ENCODE measurements at places on chromosomes 7 and 10. TPM values are rescaled to one million over a fixed set of nuclear protein-coding genes. Genes with fewer than 3 reads are reported as not detected.

GRCh38 chr10:100615241-100615640 is 79.5 kb downstream of the HIF1AN start:
- DNase-seq: no peak

- no peak for DNase-seq
These were observed 48.4 kb downstream of the PRR15 start for GRCh38 chr7:29611941-29612544.

DNA sequence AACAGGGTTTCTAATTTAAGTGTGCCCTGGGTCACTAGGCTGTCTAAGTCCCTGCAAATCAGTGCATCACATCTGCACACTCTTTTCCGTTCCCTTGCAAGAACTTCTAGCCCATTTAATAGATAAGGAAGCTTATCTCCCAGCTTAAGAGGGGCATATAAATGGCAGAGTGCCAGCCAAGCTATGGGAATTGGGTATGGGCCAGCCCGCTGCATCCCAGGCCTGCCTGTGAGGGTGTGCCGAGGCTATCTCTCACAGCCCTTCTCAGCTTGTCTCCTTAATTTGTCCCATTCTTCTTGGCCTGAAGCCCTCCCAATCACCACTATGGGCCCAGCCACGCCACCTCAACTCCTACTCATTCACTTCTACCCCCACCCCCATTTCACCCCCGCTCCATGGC is 14.7 kb downstream of the AQP1 start:
- no peak for DNase-seq

GRCh38 chr10:77385315-77385714 is 252.3 kb downstream of the KCNMA1 start:
- DNase-seq: no peak

DNA sequence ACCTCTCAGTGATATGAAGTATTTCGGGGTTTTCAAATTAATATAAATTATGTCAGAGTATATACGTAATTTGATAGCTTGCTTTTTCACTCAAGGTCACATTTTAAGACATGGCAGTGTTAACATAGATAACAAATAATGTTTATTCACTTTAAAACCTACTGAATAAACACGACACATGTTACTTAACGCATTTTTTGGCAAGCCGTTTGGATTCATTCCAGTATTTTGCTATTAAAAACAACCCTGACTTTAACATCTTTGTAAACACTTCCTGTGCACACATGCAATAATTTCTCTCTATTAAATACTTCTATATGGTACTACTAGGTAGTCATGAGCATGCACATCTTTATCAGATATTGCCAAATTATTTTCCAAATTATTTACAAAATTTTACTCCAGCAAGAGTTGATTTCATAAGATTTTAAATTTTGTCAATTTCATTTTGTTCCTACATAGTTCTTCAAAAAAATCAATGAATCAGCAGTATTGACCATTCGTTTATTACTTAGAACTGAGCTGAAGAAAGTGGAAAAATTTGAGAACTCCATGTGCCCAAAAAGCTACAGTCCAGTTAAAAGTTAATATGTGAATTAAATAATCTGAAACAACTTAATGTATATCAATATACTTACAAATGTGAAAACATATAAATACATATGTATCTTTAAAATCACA is 26.8 kb upstream of the THSD7A start:
- no peak for DNase-seq

DNA sequence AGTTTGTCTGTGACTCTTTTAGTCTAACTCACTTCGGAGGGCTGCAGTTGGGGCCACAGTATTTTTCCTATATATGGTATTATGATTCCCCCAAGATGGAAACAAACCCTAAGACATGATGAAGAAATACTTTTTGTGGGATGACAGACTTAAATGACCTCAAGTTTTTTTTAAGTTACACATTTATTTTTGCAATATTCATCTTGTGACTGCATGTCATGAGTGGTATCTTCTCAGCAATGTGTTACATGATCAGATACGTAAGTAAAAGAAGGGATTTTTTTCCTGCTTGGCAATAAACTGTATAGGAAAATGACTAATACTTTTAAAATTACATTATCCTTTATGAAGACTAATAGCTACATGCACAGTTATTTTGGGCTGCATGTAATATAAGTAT is 57.8 kb downstream of the OR13A1 start:
- DNase-seq: no peak

DNA sequence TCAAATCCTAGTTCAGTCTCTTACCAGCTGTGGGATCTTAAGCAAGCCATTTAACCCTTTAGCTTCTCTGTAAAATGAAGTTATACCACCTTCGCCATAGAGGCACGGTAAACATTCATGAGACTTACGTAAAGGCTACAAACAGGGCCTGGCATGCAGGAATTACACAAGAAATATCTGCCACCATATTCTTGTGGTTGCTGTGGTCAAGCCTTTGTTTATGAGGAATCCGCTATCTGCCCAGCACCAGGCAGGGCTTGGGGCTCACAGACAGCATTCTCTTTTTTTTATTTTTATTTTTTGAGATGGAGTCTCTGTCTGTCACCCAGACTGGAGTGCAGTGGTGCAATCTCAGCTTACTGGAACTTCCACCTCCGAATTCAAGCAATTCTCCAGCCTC is 9.9 kb downstream of the AIFM2 start:
- no peak for DNase-seq

DNA sequence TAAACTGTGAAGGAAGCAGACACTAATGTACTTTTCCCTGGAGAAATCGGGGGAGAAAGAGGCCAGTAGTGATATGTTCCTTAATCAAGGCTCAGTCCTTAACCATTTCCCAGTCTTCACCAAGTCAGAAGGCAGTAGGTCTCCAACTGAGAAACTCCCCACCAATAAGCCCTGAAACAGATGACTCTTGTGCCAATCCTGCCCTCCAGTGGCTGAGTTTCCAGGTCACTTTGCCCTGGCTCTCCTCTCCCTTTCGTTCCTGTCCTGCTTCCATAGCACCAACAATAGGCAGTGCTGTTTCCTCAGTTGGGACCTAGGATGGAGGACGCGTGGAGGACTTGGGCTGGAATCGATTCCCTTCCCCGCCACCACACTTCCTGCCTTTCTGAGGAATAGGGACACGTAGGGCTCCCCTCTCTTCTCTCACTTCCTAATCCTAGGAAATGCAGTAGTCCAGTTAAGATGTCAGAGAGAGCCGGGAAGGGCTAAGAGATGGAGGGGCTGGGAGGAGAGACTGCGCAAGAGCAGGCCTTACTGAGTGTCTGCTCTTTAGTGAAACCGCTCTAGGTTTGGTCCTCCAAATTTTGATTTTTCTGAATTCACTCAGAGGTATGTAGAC is 23.4 kb downstream of the ATOH7 start:
- no peak for DNase-seq

Gene TNRC18
- 91.5 TPM for total RNA-seq

All from lower leg skin (tissue), 4 donors.